ENCODE measurements at places on chromosomes 7 and 10. TPM values are rescaled to one million over a fixed set of nuclear protein-coding genes. Genes with fewer than 3 reads are reported as not detected.

DNA sequence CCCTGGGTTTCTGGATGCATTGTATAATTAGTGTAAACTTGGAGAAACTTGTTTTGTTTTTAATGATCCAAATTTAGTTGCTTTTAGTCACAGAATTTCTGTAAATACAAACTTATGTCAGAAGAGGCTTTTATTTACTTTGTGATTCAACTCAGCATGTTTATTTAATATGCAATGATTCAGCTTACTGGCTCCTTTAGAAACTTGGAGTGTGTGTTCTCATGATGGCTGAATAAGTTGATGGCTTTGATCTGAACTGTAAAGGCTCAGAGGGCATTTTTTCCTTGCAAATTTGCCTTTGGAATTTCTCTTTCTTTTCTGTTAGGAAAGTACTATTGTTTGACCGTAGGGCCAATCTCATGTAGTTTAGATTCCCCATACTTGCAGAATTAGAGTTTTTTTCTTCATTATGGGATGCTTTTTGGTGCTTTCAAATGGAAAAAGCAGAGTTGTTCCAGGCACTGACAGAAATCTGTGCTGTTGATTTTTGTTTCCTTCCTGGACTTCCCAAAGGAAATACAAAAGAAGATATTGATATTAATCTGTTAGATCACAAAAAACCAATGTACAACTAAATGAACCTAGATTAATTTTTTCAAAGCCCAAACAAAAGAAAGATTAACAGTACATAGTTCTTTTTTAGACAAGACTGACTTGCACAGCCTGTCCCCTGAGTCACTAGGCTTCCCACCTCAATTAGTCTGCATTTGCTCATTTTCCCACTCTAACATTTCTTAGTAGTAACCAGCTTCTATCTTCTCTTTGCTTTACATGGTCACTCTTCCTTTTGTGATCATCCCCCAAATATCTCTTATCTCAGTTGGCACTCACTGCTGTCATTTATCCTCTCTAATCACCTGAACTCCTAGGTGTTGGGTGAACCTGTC lies 96.8 kb upstream of the AGR3 start:
- no peak for DNase-seq

DNA sequence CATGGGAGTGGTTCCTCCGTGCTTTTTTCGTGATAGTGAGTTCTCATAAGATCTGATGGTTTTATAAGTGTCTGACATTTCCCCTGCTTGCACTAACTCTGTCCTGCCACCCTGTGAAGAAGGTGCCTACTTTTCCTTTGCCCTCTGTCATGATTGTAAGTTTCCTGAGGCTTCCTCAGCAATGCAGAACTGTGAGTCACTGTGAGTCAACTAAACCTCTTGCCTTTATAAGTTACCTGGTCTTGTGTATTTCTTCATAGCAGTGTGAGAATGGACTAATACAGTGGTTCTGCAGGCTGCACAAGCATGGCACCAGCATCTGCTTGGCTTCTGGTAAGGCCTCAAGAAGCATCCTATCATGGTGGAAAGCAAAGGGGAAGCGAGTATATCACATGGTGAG lies 1144.6 kb downstream of the SORCS3 start:
- DNase-seq: no peak

DNA sequence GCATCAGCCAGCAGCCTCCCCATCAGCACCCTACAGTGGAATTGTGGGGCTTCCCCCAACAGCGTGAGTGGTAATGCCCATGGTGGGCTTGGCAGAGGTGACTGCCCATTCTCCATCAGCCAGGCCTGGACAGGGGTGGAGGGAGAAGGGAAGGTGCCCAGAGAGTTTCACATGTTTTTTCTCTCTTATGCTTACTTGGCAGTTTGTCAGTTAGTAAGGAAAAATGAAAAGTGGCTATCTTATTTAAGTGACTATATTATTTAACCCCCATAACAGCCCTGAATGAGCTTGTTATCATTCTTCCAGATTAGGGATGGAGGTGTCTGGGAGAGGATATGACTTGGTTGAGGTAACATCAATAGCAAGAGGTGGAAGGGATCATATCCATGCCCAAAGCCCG lies 921.7 kb downstream of the GRID1 start:
- no peak for DNase-seq

DNA sequence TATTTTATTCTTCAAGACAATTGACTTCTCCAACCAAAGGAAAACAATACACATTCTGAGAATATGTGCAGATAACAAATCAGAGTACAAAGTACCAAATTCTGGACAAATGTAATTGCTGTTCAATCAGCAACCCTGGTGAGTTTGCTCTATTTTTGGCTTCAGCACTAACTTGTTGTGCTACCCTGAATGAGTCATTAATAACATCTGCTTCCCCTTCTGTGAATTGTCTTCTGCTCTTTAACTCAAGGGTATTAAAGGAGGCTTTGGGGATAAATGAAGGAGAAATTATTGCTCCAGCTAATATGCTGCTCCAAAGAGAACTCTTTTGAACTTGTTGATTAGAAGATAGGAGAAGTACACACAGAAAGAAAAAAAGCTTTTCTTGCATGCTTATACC lies 459.3 kb downstream of the HTR7 start:
- DNase-seq: no peak

DNA sequence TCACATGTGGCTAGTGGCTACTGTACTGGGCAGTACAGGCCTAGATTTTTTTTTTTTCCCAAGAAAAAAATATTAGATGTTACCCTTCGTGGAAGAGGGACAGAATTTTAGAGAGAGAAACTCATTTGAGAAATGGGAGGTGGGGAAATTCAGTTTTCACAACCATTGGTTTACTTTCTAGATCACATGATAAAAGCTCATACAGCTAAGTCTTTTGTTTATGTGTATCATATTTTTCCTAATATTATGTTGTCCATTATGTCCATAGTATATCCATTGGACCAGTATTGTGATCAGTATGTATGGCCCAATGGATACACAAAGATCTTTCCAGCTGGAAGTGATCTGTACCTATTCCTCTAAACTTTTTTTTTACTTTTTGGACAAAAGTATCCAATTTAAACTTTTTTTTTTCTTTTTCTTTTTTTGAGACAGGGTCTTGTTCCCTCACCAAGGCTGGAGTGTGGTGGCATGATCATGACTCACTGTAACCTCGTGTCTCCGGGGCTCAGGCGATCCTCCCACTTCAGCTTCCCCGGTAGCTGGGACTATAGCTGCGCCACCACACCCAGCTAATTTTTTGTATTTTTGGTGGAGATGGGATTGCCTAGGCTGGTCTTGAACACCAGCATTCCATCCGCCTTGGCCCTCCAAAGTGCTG lies 4.1 kb downstream of the CALU start:
- no peak for DNase-seq

DNA sequence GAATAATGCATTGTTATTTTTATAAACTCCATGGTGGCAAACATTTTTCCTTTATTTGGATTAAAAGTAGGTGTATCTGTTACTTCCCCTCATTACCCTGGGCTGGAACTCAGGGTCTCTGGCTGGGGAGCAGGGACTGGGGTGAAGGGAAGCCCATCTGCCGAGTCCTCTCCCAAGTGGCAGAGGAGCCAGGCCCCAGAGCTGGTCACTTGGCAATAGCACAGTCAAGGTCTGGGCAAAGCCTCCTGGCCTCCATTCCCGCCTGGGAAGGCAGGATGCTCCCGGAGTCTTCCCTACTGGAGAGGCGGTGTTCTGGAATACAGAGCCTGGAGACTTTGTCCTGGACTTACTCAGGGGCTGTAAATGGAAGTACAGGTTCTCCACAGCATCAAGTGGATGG lies 76.2 kb downstream of the CDH23 start:
- no peak for DNase-seq

DNA sequence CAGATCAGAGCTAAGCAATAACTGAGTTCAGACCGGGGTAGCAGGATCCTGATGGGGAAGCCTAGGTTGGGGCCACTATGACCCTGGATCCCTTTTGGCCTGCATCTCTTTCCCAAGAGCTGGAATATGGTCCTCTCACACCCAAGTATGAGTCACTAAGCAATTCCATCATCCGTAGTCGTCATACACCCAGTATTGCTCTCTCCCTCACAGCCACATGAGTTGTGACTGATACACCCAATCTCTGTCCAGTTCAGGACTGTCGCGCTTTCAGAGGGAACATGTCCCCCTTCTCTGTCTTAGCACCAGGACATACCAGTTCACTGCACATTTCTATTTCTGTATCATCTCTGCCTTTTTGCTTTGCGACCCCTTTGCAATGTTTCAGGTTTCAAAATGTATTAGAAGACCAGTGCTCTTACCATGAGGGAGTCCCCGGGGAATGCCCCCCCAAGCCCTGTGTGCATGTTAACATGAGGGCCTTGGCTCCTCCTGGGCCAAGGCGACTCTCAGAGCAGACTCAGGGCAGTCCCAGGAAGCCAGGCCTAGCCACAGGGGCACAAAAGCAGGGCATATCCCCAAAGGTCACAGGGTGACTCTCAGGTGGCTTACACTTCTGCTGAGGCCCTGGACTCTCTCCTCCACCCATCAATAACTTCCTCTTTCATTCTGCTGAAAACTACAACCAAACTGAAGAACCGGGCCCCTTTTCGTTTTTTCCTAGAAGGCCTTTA lies 75.3 kb upstream of the SAMD8 start:
- DNase-seq: no peak

- DNase-seq: no peak
Measured at GRCh38 chr10:101631821-101632475, 43.8 kb downstream of the DPCD start.

- DNase-seq: no peak
Measured at GRCh38 chr10:128549101-128549608, 422.9 kb upstream of the MKI67 start.

DNA sequence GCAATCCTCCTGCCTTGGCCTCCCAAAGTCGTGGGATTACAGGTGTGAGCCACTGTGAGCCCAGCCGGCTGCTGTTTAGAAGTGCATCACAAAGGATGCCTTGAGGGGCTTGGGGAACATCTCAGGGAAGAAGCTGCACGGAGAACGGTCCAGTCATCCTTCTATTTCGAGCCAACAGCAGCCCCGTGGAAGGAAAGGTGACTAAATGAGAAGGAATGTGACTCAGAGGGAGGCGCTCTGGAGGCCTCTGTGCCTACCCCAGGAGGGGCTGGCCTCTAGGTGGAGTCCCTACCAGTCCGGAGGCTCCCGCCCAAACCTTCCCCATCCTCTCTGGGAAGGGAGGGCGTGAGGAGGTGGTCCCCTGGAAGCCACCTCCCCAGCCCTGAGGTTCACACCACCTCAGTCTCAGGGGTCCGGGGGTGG lies 76.2 kb downstream of the CTBP2 start:
- peak; percentile 60 for DNase-seq

GRCh38 chr10:77202857-77203256 lies 434.8 kb downstream of the KCNMA1 start:
- DNase-seq: no peak

SH2B2 gene
- 2.7 TPM for total RNA-seq

RET gene
- not detected for total RNA-seq

GALNT11 gene
- 31.3 TPM for total RNA-seq

DCLRE1C gene
- 24.0 TPM for total RNA-seq

PPRC1 gene
- 45.1 TPM for total RNA-seq

SLC26A5 gene
- total RNA-seq: not detected

GAD2 gene
- not detected for total RNA-seq

FKBP6 gene
- total RNA-seq: not detected

FAM241B gene
- total RNA-seq: 15.2 TPM

GNAI1 gene
- 1.5 TPM for total RNA-seq

FFAR4 gene
- not detected for total RNA-seq

OR2A5 gene
- total RNA-seq: not detected
